ENCODE measurements at places on chromosomes 13 and 19.

- no peak for DNase-seq
Measured at GRCh38 chr19:17415121-17415520, 4.7 kb upstream of the MVB12A start.

DNA sequence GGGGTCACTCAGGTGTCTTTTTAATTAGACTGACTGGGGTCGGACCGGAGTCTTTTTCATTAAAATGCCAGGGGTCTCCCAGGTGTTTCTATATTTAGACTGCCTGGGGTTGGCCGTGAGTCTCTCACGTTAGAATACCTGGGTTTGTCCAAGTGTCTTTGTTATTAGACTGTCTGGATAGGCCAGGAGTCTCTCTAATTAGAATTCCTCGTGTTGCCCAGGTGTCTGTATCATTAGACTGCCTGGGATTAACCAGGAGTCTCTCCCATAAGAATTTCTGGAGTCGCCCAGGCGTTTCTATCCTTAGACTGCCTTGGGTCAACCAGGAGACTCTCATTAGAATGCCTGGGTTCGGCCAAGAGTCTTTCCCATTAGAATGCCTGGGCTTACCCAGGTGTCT lies 1445.7 kb downstream of the UQCRFS1 start:
- DNase-seq = no peak

GRCh38 chr13:37427843-37428494 lies 170.6 kb downstream of the POSTN start:
- DNase-seq = no peak

GRCh38 chr19:32998722-32999121 lies 26.7 kb downstream of the FAAP24 start:
- no peak for DNase-seq

Measured in hematopoietic multipotent progenitor cell treated with erythropoietin and hydrocortisone succinate and interleukin-3 and kit ligand, for 15 days (in vitro differentiated cells).